ENCODE measurements at places on chromosomes 3 and 15. TPM values are rescaled to one million over a fixed set of nuclear protein-coding genes. Genes with fewer than 3 reads are reported as not detected.

ATP13A5 gene
- total RNA-seq: 0.86 TPM

- DNase-seq: no peak
Observed at GRCh38 chr3:168002786-168003368, 92.8 kb downstream of the GOLIM4 start.

CHST13 gene
- total RNA-seq: 0.29 TPM

GRCh38 chr15:101530224-101530958 is 40.9 kb upstream of the PCSK6 start:
- DNase-seq: peak; percentile 7

- no peak for DNase-seq
Observed at GRCh38 chr3:6679510-6679909, 181.4 kb upstream of the GRM7 start.

- no peak for DNase-seq
Observed at GRCh38 chr3:167467848-167468611, 5.8 kb downstream of the SERPINI2 start.

- peak; percentile 64 for DNase-seq
Observed at GRCh38 chr3:181700168-181701087, 11.3 kb upstream of the SOX2 start.

DNA sequence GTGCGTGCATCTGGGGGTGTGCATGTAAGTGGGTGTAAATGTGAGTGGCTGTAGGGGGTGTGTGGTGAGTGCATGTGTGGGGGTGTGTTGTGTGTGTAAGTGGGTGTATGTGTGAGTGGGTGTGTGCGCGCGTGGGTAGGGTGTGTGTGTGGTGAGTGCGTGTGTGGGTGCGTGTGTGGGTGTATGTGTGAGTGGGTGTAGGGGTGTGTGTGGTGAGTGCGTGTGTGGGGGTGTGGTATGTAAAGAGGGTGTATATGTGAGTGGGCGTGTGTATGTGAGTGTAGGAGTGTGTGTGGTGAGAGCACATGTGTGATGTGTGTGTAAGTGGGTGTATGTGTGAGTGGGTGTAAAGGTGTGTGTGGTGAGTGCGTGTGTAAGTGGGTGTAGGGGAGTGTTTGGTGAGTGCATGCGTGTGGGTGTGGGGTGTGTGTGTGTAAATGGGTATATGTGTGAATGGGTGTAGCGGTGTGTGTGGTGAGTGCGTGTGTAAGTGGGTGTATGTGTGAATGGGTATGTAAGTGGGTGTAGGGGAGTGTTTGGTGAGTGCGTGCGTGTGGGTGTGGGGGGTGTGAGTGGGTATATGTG is 916 bp upstream of the CPN2 start:
- no peak for DNase-seq

DNA sequence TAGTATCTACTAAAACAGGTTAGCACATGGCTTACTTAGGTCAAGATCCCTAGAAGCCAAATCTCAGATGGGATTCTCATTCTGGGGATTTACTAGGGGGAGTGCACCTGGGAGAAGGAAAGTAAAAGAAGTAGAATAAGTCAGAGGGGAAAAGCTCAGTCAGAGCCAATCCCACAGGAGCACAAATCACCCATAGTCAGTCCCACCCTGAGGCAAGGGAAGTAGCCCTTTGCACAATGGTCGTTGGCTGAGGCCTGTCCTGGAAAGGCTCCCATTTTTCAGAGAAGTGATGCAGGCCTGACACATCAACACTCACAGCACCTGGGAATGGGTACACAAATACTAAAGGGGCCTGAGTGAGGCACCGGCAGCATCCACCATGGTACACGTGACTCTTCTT is 39.8 kb downstream of the SST start:
- DNase-seq: no peak

DPPA2 gene
- not detected for total RNA-seq

Measured in mucosa of gallbladder (tissue), 1 donor.